ENCODE measurements at places on chromosomes 16 and 17.

- DNase-seq, result no peak
Observed at GRCh38 chr16:76486740-76487139, 209.5 kb downstream of the CNTNAP4 start.

- no peak for DNase-seq
Observed at GRCh38 chr16:22787466-22788192, 26.3 kb upstream of the HS3ST2 start.

DNA sequence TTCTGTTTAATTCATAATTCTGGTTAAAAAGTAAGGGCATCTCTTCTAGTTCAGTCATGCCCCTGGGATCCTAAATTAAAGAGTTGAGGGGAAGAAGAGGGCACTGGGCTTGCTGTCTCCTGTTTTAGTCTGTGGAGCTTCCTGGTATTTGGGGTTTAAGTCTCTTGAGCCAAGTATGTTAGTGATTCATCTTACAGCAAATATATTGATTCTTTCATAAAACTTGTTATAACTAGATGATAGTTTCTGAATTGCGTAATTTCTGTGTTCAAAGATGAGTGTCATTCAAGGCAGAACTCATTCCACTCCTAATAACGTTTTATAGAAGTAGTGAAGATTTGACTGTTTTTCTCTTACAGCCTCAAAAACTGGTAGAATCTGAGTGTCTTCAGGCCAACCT is 1.7 kb downstream of the TXNDC17 start:
- no peak for DNase-seq

DNA sequence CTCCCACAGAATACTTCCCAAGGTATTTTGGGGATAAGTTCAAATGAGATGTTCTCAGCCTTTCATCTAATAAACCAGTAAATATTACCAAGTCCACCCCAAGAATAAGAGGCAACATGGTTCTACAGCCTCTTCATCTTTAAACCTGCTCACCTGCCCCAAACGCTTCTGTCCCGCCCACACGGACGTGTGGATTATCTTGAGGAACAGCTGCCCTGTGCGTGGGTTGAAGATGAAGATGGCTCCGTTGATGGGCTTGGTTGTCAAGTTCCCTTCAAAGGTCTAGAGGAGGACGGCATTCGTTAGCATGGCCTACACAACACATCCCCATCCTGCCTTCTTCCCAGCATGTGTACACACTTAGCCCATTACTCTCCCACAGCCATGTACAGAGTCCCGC is 8.4 kb upstream of the RILP start:
- DNase-seq, result no peak

DNA sequence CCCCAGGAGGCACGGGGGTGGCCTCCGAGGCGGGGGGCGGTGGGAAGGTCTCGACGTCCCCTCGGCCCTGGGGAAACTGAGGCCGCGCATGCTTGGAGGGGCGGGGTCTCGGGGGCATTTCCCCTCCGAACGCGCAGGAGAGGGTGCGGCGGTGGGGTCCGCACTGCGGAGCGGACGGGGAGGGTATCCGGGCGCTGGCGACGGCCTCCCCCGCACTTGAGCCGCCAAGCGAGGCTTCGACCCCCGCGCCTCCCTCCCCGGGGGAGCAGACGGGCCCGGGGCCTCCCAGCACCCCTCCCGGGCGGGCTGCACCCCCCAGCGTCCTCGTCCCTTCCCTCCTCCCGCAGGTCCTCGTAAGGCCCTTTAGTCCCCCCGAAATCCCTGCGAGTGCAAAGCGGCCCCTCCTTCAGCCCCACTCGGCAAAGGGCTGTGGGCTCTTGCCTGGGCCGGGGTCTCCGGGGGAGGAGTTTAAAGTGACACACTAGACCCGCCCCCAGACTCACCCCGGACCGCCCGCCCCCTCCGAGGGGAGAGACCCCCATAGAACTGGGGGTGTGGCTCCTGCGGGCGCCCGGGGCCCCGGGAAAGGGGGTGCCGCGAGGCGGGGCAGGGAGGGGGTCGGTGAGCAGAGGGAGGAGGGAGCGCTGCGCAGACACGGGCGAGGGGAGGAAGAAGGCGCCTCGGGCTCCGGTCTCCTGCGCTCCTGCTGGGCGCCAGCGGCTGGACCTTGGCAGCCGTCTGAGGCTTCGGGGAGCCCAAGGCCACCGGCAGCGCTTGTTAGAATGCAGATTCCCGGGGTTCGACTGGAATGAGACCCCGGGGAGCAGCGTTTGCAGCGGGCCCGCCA is 632 bp downstream of the BAIAP3 start:
- no peak for DNase-seq

DNA sequence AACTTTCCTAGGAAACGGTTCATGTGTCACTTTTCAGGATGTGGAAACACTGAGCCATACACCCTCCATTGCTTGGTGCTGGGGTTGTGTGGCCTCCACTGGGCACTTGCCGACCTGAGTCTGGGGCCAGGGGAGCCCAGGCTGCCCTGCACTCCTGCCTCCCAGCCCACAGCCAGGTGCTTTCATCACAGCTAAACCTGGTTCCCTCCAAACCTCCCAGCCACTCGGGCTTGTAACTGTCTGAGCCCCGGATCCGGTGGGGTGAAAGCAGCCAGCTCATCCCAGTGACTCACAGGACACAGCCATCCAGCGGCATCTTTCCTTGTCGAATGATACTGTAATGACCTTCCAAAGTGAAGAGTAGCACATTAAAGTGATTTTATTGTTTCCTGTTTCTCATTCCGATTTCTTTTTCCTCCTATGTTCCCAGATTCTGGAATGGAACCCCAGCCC is 19.8 kb downstream of the CARHSP1 start:
- no peak for DNase-seq

DNA sequence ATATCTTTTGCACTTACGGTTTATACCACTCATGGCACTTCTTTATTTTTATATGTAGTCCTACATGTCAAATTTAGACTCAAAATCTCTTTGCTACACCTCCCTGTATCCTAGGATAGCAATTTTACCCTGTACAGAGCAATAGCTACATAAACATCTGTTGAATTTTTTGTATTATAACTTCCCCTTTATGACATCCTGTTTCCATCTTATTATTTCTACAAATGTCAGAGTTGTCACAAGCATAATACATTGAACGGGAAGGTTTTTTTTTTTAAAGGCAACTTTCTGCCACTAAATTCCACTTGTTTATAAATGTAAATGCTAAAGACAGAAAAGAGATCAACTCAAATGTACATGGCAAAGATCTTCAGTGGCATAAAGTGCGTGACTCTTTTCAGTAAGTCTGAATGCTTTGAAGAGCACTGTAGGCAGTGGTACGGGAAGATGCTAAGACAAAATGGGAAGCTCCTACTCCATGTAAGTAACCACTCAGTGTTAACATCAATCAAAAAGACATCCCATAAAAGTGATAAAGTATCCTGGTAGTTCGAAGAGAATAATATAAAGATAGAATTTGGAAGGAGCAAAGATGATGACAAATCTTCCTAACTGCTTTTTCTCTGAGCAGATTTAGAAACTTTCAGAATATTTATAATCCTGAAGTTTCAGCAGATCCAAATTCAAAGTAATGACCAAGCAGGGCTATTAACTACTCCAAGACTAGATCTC is 26.8 kb downstream of the GNA13 start:
- DNase-seq, result no peak

- no peak for DNase-seq
Observed at GRCh38 chr16:1932050-1933028, 10.7 kb downstream of the MSRB1 start.

- DNase-seq, result no peak
Observed at GRCh38 chr17:44314869-44315661, 6.7 kb downstream of the RUNDC3A start.

DNA sequence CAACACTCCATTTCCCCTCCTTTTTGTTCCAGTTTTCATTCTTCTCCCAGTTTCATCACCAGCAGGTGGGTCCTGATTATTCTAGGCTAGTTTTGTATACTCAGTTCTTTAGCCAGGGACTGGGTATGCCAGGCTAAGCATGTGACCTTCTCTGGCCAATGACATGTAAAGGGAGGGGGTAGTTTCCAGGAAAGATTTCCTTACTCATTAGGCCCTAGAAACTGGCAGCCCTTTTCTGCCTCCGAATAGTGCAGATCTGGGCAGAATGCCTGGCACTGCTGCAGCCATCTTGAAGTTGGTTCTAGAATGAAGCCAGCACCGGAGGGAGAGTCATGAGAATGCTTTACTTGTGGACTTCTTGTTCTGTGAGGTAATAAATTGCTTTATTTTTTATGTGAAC is 126.9 kb upstream of the AXIN2 start:
- no peak for DNase-seq

DNA sequence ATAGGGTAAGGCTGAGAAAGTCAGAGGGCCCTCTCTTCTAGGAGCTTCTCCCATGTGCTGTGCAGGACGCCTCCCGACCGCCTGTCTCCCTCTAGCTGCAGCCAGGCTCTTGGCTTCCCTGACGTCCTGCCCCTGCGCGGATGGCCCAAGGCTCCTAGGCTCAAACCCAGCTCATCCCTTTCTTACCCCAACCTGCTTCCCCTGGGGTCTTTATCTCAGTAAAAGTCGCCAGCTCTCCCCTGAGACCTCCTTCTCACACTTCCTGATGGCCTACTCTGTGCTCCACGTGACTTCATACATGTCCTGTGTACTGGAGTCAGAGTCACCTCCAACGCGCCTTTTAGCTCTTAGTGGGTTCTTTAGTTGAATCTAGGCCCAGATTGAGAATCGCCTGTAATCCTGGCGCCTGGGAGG is 1.1 kb upstream of the ZNF747 start:
- peak; percentile 75 for DNase-seq

GRCh38 chr17:36592316-36592715 is 637 bp downstream of the DHRS11 start:
- DNase-seq, result no peak

- DNase-seq, result no peak
Observed at GRCh38 chr16:27245276-27246172, 23.0 kb downstream of the NSMCE1 start.

DNA sequence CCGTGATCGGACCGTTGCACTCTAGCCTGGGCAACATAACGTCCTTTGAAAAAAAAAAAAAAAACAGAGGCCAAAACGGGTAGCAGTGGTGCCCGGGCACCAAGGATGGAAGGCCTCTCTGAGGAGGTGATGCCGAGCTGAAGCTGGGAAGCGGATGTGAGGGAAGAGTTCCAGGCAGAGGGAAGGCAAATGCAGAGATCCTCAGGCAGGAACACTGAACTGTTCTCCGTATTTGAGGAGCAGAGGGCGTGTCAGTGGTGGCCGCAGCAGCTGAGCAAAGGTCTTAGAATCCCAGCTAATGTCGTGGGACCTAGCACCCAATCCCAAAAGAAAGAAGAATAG is 656 bp upstream of the KCTD13 start:
- DNase-seq, result no peak

- DNase-seq, result no peak
Observed at GRCh38 chr16:85199069-85199725, 86.9 kb upstream of the CIBAR2 start.

DNA sequence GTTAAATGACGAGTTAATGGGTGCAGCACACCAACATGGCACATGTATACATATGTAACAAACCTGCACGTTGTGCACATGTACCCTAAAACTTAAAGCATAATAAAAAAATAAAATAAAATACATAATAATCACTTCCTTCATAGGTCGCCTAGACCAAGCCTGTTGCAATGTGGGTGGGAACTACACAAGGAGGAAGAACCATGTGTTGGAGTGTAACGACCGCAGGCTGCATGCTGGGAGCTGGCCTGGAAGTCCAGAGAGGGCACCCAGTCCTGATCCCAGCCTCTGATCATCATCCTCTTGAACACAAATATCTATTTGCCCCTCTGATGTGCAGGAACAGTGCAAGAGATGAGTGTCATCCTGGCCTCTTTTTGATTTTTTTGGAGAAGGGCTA is 224.7 kb upstream of the ASIC2 start:
- no peak for DNase-seq

GRCh38 chr17:76510831-76511244 is 9.6 kb upstream of the RHBDF2 start:
- no peak for DNase-seq

GRCh38 chr17:58413684-58414083 is 3.6 kb downstream of the RNF43 start:
- DNase-seq, result no peak

- DNase-seq, result no peak
Observed at GRCh38 chr17:81396722-81397313, 1.6 kb downstream of the BAHCC1 start.

DNA sequence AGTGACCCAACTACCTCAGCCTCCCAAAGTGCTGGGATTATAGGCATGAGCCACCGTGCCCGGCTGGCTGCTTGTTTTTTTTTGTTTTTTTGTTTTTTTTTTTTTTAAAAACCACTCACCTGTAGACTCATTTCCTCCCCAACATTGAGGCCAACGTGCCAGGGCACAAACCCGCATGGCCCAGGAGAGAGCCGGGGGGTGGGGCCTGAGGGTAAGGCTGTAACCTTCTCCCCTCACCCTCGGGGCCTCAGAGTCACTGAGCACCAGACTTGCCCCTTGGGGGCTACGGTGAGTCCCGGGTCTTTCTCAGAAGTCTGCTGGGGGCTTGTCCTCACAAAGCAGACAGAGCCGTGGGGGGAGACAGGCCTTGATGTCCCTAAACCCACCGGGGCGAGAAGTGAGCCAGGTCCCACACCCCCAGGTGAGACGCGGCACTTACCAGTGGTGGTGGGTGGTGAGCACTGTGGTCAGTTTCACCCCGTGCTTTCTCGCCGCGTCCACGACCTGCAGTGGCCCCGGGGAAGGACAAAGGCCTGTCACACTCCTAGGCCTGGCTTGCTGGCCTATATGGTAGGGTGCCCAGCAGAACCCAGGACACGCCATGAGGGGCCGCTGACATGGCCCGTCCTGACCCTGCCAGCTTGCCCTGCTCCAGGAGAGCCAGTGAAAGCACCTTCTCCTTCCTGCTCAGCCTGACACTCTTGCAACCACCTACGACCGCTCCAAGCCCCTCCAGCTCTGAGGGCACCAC is 4.6 kb downstream of the HAGH start:
- DNase-seq, result no peak

GRCh38 chr16:21950782-21951521 is 2.2 kb upstream of the UQCRC2 start:
- no peak for DNase-seq

- DNase-seq, result no peak
Observed at GRCh38 chr16:68954911-68955635, 111.7 kb downstream of the TANGO6 start.

- no peak for DNase-seq
Observed at GRCh38 chr16:9345880-9346279, 254.4 kb downstream of the HAPSTR1 start.

DNA sequence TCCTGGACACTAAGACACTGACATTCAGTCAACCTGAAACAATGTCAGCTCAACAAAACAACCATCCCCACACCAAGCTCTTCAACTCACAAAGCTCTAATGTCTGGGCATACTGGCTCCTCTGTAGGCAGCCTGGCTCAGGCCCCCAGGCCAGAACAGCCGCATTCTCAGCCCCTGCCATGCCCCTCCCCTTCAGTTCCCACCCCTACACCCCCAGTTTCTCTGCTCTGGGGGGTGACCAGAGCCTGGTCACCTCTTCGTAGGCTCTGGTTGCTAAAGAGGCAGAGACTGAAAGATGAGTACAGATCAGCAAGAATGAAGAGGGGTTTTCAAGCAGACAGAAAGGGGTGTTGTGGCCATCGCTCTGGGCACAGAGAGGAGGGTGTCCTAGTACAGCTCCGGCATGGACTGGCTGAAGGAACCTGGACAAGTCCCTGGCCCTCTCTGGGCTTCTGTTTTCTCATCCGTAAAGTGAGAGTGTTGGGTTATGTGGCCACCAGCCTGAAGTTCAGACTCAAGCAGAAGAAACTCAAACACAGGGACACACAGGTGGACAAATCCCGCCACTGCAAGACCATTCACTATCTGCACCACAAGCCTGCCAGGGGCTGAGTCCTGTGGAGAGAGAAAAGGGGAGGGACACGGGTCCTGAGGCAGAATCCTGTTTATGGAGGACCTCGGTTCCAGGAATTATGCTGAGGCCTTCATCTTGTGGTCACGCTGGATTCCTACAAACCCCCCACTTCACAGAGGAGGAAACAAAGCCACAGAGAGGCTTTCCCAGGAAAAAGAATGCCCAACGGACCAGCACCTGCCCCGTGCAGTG is 987 bp upstream of the SLC4A1 start:
- DNase-seq, result no peak
